H1 (cell line): ENCODE measurements at places on chromosomes 5 and 9. TPM values are rescaled to one million over a fixed set of nuclear protein-coding genes. Genes with fewer than 3 reads are reported as not detected.
A peak's percentile ranks its signal among the peaks of the same experiment; 100 is the strongest.

PDE4D gene
- 3.1 and 3.7 TPM in 2 replicates for total RNA-seq

GRCh38 chr5:134171972-134172371, 4.8 kb downstream of the SKP1 start:
- no peak overlapping the region for H3K27ac ChIP-seq
- H3K27me3 ChIP-seq = no peaks in the 10 kb centered on the region
- peaks cover 14% of the 10 kb centered on the region for H3K36me3 ChIP-seq
- DNase-seq = no peak

DNA sequence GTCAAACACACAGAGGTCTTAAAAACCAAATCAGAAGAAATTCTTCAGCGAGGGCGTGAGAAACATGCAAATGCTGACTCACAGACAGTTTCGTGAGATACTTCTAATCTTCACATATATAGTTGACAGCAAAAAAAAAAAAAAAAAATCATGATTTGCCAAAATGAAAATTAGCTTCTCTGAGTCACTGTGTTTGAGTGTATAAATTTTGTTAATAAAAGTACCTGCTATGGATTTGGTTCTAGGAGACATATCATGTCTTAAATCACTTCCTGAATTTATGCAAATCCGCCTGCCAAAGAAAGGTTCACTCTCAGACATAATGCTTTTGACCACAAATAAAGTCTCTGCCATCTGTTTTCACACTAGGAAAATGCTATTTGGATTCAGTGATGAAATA, 114.3 kb downstream of the SLC1A3 start:
- no peaks in the 10 kb centered on the region for H3K36me3 ChIP-seq
- no peak for DNase-seq
- no peak overlapping the region for H3K27ac ChIP-seq

DNA sequence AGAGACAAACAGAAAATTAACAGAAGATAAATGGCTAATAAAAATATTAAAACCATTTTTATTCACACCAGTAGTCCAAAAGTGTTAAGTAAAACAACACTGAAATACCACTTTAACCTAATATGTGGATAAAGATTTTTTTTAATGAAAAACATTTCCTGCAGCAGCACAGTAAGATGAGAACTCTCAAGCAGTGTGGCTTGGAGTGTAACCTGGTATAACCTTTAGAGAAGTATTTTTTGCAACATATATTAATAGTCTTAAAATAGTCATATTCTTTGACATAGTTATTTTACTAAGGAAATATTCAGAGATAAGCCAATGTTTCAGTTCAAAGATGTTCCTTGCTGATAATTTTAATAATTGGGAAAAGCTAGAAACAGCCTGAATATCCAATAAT, 644.4 kb downstream of the PDE4D start:
- DNase-seq = no peak
- no peaks in the 10 kb centered on the region for H3K36me3 ChIP-seq
- no peak overlapping the region for H3K4me3 ChIP-seq
- no peak overlapping the region for H3K27ac ChIP-seq
- H3K4me1 ChIP-seq = no peaks in the 10 kb centered on the region

C5orf58 gene
- 1.4 and 1.6 TPM in 2 replicates for total RNA-seq

DNA sequence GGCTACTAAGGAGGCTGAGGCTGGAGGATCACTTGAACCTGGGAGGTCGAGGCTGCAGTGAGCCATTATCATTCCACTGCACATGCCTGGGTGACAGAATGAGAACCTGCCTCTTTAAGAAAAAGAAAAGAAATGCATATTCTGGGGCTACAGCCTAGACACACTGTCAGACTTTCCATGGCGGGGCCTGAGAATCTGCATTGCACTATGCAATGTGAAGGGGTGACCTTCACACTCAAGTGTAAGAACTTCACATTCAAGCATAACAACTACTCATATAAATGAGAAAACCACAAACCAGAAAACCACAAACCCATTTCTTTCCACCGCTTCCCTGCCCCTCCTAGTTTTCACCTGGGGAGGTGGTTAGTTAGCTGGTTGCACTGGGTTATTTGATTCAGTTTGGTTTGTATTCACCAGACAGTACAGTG, 18.0 kb upstream of the FBP2 start:
- no peak for DNase-seq
- H3K36me3 ChIP-seq = no peaks in the 10 kb centered on the region
- H3K27me3 ChIP-seq = no peaks in the 10 kb centered on the region

DNA sequence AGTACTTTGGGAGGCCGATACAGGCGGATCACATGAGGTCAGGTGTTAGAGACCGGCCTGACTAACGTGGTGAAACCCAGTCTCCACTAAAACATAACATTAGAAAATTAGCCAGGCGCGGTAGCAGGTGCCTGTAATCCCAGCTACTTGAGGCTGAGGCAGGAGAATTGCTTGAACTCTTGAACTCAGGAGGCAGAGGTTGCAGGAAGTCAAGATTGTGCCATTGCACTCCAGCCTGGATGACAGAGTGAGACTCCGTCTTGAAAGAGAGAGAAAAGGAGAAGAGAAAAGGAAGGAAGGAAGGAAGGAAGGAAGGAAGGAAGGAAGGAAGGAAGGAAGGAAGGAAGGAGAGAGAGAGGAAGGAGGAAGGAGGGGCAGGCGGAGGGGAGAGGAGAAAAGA, 45.1 kb downstream of the MYO10 start:
- no peak overlapping the region for H3K4me3 ChIP-seq
- H3K27me3 ChIP-seq = no peaks in the 10 kb centered on the region
- H3K27ac ChIP-seq = no peak overlapping the region
- peaks cover 8% of the 10 kb centered on the region for H3K4me1 ChIP-seq

GRCh38 chr9:77587042-77587441, 61.1 kb downstream of the GNA14 start:
- H3K27me3 ChIP-seq = no peaks in the 10 kb centered on the region
- no peak for DNase-seq
- H3K4me3 ChIP-seq = no peak overlapping the region
- no peaks in the 10 kb centered on the region for H3K36me3 ChIP-seq

DNA sequence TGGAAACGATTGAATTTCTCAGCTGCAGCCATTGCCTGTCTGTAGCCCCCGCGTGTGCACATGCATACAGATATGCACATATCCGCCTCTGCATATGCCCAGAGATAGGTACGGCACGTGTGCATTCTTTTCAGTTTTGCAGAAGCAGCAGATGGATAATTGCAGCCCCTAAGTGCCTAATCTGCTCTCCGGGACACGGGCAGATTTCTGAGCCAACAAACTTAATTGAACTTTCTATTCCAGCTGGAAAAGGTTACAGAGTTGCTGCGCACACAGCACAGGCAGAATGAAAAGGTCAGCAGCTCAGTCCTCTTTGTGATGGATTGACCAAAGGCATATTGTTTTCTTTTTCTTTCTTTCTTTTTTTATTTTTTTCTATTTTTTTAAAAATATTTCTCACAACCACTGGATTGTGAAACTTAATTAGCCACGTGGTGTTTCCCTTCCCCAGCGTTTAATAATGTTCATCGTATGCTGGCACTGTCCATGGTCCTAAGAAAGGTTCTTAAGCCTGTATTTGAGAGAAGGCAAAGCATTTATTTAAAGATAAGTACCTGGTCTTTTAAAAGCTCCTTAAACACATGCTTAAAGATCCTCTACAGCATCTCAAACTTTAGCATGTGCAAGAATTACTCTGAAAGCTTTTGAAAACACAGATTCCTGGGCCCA, 270.2 kb upstream of the BRINP1 start:
- no peak overlapping the region for H3K27ac ChIP-seq
- H3K4me3 ChIP-seq = no peak overlapping the region
- H3K27me3 ChIP-seq = no peaks in the 10 kb centered on the region
- no peaks in the 10 kb centered on the region for H3K36me3 ChIP-seq

NFIL3 gene
- 11.9 and 13.5 TPM in 2 replicates for total RNA-seq

DNA sequence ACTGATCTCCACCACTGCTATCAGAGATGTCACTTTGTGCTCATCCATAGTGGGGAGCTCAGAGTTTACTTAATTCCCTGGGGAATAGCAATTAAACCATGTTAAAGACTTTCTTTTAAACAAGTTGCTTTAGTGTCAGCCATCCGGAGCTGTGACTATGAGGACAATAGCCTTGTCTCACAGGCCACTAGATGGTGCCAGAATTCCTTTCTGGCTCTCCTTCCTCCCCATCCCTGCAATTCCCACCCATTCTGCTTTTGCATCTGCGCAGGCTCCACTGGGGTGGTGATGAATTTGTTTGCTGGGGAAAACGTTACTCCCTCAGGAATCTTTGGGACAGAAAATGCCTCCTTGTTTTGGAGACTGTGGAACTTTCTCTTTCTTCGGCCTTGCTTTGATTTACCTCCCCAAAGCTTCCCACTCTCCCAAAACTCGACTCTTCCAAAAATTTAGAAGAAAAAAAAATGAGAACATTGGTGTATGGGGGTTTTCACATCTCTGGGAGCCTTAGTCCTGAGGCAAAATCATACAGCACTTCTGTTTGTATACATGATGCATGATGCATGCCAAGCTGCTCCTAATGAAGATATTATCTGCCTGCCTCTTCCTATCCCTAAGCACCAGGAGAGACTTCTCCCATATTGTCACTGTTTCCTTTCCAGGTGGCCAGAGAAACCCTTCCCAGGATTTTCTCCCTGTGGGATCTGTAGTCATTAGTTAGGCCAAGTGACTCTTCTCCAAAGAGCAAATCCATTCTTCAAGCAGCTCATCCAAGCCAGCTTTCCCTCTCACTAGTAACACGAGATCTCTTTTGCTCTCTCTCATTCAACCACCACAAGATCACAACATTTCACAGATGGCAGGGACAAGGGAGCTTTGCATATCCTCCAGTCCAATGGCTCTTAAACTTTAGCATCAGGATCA, 466.1 kb downstream of the TLR4 start:
- no peaks in the 10 kb centered on the region for H3K36me3 ChIP-seq
- H3K4me3 ChIP-seq = no peak overlapping the region
- DNase-seq = peak; percentile 60
- H3K4me1 ChIP-seq = peaks cover 3% of the 10 kb centered on the region

SPATA31A7 gene
- not detected in 2 replicates for total RNA-seq

GRCh38 chr9:114991861-114992260, 61.5 kb upstream of the TNFSF8 start:
- H3K4me1 ChIP-seq = no peaks in the 10 kb centered on the region
- H3K4me3 ChIP-seq = no peak overlapping the region
- H3K27ac ChIP-seq = no peak overlapping the region
- H3K36me3 ChIP-seq = no peaks in the 10 kb centered on the region
- no peaks in the 10 kb centered on the region for H3K27me3 ChIP-seq
- no peak for DNase-seq

GRCh38 chr5:125409234-125409860, 662.9 kb upstream of the ZNF608 start:
- peaks cover 24% of the 10 kb centered on the region for H3K4me1 ChIP-seq
- no peaks in the 10 kb centered on the region for H3K27me3 ChIP-seq
- H3K27ac ChIP-seq = no peak overlapping the region
- H3K4me3 ChIP-seq = no peak overlapping the region
- H3K36me3 ChIP-seq = no peaks in the 10 kb centered on the region

DNA sequence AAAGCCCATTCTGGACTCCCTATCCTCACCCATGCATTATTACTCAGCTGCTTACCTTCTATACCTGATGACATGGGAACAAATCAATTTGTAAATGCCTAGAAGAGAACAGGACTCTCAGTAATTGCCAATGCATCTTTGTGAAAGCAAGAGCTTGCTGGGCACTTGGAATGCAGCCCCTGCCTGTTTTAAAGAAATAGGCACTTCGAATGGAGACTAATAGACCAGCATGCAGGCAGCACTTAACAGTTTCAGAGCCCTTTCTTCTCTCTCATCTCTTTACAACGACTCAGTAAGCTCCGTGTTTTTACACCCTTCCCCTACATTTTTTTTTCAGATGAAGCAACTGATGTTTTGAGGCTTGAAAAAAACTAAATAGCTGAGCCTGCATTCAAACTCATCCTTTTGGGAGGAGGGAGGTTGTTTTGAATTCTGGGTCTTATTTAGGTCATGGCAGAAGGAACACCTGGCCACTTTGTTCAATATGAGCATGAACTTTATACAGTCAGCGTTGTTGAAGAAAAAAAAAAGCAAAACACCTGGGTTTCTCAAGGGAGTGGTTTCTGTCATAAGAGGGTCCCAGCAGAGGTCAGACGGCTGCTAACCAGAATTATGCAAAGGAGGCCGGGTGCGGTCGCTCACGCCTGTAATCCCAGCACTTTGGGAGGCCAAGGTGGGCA, 34.6 kb upstream of the WHRN start:
- no peaks in the 10 kb centered on the region for H3K4me1 ChIP-seq
- H3K4me3 ChIP-seq = no peak overlapping the region
- DNase-seq = no peak
- no peaks in the 10 kb centered on the region for H3K36me3 ChIP-seq
- H3K27ac ChIP-seq = no peak overlapping the region

GRCh38 chr9:70488793-70489105, 74.3 kb upstream of the KLF9 start:
- no peaks in the 10 kb centered on the region for H3K4me1 ChIP-seq
- no peak overlapping the region for H3K4me3 ChIP-seq
- no peak overlapping the region for H3K27ac ChIP-seq
- DNase-seq = no peak
- H3K36me3 ChIP-seq = no peaks in the 10 kb centered on the region

DNA sequence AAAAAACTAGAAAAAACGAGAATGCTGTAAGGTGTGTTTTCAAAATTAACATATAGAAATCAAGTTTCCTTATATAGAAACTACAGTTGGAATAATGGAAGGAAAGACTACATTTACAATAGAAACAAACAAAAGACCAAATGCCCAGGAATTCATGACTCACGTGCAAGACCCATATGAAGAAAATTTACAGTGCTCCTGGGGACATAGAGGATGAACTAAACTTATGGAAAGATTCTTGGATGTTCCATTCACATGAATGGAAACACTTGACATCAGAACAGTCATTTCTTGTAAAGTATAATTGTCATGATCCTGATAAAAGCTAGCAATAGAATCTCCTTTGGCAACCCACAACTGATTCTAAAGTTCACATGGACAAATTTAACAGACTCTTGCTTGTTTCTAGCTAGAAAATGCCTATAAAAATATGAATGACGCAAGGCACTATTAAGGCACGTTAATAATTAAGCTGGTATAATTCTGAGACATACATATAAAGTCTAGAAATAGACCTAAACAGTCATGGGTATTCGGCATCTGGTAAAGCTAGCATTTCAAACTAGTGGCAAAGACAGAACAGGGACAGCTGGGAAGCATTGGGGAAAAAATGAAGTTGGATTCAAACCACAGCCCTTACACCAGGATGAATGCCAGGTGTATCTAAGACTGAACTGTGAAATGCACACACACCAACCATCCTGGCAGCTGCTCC, 5.1 kb upstream of the ZFP62 start:
- no peak for DNase-seq
- H3K27ac ChIP-seq = no peak overlapping the region
- H3K27me3 ChIP-seq = no peaks in the 10 kb centered on the region
- H3K4me1 ChIP-seq = no peaks in the 10 kb centered on the region; the same call in 1 of the 2 replicates
- no peaks in the 10 kb centered on the region for H3K36me3 ChIP-seq

GRM6 gene
- not detected in 2 replicates for total RNA-seq
